ENCODE measurements at places on chromosomes 6 and 20.

GRCh38 chr20:20210327-20210726, 157.6 kb upstream of the INSM1 start:
- no peak for DNase-seq

- no peak for DNase-seq
Observed at GRCh38 chr20:62481425-62482145, 5.8 kb upstream of the GATA5 start.

DNA sequence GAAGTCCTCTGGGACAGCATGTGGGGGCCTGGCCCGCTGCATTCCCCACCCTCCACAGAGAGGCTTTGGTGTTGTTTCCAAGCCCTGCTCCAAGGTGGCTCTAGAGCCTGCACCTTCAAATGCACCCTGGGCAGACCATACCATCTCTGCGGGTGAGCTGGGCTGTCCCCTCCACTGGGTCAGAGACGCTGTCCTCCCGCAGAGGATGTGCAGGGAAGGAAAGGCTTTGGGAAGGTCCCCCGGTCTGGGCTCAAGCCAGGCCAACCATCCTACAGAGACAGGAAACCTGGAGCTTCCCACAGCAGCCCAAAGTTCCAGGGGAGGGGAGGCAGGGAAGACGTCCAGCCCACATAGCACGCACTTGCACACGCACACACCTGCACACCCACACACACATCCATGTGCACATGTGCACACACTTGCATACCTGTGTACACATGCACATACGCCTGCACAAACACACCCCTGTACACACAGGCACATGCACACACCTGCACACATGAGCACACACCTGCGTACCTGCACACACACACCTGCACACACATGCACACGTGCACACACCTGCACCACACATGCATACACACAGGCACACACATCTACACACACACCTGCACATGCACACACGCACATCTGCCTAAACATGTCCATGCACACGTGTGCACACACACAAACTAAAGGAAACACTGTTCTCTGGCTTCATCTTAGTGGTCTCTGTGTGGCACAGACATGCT, 155.4 kb downstream of the ERMARD start:
- DNase-seq, result no peak

DNA sequence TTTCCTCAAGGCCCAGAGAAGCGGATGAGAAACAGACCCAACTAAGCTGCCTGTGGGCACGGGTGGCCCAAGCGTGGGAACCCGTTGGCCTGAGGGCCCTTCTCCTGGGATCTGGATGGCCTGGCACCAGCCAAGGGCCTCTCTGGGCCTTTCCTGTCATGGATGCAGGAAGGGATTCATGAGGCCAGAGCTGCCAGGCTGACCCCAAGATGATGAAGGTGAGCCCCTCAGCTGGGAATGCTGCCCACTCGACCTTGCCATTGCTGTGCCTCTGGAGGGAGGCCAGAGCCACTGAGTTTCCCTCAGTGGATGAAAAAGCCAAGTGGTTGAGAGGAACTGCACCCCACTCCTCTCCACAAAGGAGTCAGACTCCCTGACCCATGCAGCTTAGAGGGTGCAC, 171.2 kb downstream of the VEGFA start:
- no peak for DNase-seq

- no peak for DNase-seq
Observed at GRCh38 chr6:108618623-108619152, 58.0 kb downstream of the FOXO3 start.

- no peak for DNase-seq
Observed at GRCh38 chr6:51410453-51410852, 591.8 kb downstream of the TFAP2B start.

DNA sequence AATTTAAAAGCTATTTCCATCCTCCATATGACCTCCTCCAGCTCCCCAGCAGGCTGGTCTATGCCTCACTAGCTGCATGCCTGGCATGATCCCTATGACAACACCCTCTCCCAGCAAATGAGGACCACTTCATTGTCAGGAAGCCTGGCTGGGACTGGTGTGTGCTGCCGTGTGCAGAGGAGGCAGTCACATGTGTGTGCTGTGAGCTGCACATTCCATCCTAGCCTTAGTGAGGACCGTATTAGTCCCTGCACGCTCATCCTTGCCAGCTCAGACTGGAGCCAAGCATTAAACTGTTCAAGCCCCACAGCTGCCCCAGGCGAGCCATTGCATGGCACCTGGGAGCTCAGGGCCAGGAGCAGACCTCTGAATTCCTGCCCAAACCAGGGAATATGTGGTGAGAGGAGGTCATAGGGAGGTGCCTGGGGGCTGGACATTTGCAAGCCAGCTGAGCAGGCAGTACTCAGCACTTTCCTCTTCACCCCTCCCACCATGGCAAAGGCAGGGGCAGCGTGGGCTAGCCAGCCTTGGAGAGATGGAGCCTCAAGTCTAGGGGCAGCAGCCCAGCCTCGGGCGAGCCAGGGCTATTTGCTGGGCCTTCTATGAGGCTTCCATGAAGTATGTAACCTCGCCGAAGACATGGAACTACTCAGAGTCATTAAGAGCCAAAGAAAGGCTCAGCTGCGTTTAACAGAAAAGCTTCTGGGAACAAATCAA, 8.7 kb upstream of the CCN5 start:
- DNase-seq, result no peak

DNA sequence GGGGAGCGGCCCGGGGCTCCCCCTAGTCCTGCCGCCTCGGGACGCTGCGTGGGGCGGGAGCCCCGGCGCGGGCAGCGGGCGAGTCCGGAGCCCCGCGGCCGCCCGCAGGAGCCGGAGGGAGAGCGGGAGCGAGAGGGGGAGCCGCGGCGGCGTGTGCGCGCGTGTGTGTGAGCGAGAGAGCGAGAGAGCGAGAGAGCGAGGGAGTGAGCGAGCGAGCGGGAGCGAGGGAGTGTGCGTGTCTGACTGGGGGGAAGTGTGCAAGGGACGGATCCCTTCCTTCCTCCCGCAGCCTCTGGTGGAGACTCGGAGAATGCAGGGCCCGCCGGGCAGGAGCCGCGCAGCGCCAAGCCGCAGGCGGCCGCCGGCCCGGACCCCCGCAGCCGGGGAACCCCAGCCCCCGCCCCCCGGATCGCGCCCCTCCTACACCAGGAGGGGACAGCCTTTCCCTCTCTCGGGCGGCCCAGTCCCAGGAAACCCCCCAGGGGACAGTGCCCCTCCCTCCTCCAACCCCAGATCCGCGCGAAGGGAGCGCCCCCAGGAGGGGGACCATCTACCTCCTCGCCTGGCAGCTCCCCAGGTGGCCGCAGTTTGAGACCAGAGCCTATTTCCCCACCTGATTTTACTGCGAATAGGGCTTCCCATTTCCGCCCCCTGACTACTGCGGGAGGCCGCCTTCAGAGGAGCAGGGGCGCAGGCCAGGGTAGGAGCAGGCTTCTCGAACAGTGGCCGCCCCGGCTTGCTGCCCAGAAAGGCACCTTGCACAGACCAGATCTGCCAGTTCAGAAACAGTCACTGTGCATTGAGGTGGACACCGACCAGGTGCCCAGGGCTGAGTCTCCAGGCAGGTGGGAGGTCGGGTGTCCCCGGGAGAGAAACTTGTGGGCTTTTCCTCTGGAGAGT, at the start of gene CDH22:
TSS of gene CDH22 (minus strand) at position 241 of the 900 bp plus-strand sequence. CDS start 57,204 bp downstream, outside the sequence.
- peak; percentile 24 for DNase-seq

Measured in stimulated activated CD4-positive, alpha-beta T cell treated with anti-CD3 and anti-CD28 coated beads, Interleukin-12 subunit alpha, Interleukin-12 subunit beta, amount 100 ng/mL, for 4 hours (primary cell).